NCI-H2107 (cell line): ENCODE measurements at places on chromosomes 3 and 15.

DNA sequence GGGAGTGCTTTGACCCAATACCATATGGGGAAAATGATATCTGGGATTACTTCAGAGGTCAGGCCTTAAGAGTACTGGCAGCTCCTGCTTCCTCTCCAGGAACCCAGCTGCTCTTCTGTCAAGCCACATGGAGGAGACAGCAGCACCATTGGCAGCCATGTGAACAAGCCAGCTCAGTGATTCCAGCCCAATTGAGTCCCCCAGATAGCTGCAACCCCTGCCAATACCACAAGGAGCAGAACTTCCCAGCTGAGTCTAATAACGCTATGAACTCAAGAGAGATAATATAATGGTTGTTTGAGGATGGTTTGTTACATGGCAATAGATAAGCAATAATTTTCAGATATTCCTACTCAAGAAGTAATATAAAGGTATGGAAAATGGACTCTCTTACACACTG, 126.8 kb upstream of the CPNE4 start:
- DNase-seq: no peak

- no peak for DNase-seq
Measured at GRCh38 chr15:87477737-87478686, 778.5 kb downstream of the NTRK3 start.

- DNase-seq: no peak
Measured at GRCh38 chr3:27914199-27914598, 192.1 kb upstream of the EOMES start.

DNA sequence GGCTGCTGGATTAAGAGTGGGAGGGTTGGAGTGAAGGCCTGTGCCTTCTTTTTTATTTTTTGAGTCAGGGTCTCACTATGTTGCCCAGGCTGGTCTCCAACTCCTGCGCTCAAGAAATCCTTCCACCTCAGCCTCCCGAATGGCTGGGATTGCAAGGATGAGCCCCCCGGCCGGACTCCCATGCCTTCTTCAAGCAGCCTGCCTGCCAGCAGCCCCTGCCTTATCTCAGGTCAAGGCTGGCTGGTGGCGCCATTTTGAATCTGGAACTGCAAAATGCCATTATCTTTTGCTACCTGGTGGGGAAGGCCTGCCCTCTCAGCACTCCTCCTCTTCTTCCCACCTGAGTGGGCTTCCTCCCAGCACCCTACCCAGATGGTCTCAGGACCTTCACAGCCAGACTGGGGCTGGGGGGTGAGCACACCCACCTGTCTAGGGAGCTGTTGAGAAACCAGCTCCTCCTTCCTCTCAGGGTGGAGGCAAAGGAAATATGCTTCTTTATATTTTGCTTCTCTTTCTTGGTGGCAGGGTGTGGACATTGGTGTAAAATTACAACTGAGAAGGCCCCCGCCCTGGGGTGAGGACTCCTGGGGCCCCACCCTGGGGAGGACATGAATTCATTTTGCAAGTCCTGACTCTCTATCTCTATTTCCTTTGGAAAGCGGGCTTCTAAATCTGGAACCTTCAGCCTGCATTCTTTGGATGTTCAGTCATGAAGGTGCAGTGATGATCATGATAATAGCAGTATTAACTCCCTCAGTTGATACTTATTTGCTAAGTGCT, 7.7 kb upstream of the FLNB start:
- no peak for DNase-seq

GRCh38 chr3:175679568-175679967, 820.4 kb downstream of the NAALADL2 start:
- no peak for DNase-seq

DNA sequence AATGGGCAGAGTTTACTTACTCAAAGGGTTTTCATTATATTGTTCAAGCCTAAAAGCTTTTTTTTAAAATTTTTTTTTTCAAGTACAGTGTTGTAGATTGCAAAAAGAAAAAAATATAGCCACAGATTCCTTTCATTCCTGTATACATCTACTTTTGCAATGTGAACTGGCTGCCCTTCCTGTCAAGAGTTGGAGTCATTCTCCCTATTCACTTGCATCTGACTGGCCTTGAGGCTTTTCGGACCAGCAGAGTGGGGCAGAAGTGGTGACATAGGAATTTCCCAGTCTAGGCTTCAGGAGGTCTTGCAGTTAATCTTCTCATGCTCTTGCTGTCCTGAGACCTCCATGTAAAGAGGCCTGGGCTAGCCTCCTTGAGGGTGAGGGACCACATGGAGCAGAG, 218.3 kb upstream of the CFAP20DC start:
- DNase-seq: no peak

GRCh38 chr15:63475707-63476106, 28.7 kb upstream of the USP3 start:
- DNase-seq: no peak

DNA sequence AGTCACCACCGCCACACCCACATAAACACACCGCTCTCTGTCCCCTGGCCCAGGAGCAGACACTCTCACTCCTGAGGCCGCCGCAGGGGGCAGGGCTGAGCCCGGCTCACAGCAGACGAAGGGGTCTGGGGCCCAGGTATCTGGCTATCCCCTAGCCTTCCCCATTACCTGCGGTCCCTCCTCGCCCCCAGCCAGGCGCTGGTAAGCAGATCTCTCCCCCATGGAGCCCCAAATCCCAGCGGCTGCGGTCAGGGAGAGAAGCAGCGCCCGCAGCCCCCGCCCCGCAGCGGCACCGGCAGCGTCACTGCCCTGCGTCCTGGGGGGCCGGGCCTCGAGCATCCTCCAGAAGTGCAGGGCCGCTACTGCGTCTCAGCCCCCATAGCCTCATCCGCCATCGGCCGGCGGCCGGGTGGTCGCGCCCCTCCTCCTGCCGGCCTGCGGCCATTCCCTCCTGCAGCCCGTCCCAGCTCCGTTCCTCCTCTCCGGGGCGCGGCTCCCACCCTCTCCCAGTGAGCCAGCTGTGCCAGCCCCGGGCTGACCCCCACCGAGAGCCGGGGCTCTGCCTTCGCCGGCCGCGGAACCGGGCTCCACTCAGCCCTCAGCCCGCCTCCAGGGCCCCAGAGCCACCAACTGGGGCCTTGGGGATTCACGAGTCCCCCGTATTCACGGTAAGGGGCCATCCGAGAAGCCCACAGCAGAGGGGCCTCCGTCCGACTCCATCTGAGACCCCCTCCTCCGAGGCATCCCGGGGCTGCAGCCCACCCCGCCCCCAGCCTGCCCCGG, 13.1 kb downstream of the TNK2 start:
- DNase-seq: peak; percentile 66

GRCh38 chr15:38058596-38059075, 124.2 kb downstream of the TMCO5A start:
- no peak for DNase-seq

GRCh38 chr3:138078901-138079344, 36.5 kb downstream of the DZIP1L start:
- DNase-seq: no peak

GRCh38 chr15:69980341-69981059, 117.2 kb downstream of the TLE3 start:
- DNase-seq: no peak

- no peak for DNase-seq
Measured at GRCh38 chr3:110414855-110415254, 656.8 kb upstream of the NECTIN3 start.

- DNase-seq: no peak
Measured at GRCh38 chr3:161500068-161500796, 3.6 kb downstream of the OTOL1 start.

DNA sequence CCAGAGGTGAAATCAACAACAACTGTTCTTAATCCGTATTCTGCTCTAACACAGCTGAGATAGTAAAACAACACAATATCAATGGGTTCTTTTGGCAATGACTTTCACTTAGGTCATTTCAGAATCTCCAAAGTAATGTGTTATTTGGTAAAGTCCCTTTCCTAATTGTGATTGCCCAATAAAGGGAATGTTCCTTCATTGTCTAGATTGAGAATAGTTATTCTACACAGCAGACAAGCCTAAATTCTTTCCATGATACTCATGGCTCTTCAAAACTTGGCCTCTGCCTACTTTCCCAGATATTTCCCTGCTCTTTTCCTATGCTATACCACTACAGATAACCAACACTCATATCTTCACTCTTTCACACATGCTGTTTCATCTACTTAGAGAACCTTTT, 219.8 kb downstream of the FMN1 start:
- no peak for DNase-seq

- DNase-seq: no peak
Measured at GRCh38 chr15:36478561-36478960, 100.9 kb upstream of the CDIN1 start.

GRCh38 chr3:44117239-44117638, 124.4 kb upstream of the TOPAZ1 start:
- DNase-seq: no peak

DNA sequence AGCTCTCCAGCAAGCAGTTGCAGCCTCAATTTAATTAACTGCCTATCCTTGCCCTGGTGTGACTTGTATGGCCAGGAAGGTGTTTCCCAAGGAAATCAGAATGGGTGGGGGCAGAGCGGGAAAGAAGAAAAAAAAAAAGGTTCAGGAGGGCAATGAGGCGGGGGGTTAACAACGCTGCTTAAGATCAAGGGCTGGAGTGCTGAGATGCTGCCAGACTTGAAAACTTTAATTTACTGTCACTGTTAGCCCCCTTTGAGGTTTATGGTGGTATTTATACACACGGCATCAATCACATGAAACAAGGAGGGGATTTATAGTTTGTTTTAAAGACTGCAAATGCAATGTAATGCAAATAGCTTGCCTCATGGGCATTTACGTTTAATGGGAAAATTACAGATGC, 319.4 kb upstream of the NR2F2 start:
- no peak for DNase-seq

DNA sequence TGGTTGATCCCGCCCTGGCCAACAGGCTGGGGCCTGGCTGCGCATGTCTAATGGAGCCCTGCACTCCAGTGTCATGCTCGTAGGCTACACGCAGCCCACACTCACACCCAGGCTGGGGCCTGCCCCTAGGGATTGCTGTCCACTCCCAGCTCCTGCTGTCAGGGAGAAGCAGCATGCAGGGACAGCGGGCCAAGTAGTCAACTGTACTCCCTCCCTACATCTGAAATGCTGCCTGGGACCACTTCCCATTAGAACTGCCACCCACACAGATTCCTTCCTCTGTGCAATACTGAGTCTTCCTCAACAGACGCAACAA, 16.1 kb downstream of the ALS2CL start:
- DNase-seq: no peak

DNA sequence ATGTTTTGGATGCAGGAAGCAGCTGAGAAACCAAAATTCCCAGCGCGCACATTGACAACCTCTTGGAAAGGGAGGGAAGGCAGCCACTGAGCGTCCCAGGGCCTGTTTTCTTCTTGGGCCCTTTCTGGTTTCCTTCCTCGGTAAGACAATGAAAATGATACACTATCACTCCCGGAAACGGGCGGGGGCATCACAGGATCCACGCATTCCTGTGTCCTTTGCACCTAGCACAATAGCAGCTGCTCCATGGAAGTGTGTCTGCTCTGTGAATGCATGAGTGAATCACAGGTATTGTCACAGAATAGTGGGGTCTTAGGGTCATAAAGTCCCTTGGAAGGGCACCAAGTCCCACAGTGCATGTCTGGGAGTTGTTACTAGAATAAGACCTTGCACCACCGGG, 6.3 kb upstream of the ITPKA start:
- DNase-seq: no peak

DNA sequence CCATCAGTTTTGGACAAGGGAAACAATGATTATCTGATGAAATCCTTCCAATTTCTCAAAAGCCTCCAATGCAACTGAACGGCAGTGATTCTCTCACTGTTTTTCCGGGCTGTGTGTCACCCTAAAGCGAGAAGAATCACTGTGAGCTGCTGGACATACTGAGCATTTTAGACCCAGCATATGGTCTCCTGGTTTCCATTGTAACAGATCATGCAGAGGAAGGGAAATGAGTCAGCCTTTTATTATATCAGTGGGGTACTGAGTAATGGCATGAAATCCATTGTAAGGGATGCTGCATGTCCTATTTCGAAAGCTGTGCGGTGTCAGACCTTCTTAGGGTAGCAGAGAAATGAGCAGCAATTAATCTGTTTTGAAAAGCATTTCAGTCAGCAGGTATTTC, 287.1 kb downstream of the IL5RA start:
- no peak for DNase-seq

GRCh38 chr3:194140520-194141414, 4.8 kb downstream of the HES1 start:
- peak; percentile 67 for DNase-seq

GRCh38 chr15:100966997-100967396, 47.8 kb downstream of the LRRK1 start:
- no peak for DNase-seq

DNA sequence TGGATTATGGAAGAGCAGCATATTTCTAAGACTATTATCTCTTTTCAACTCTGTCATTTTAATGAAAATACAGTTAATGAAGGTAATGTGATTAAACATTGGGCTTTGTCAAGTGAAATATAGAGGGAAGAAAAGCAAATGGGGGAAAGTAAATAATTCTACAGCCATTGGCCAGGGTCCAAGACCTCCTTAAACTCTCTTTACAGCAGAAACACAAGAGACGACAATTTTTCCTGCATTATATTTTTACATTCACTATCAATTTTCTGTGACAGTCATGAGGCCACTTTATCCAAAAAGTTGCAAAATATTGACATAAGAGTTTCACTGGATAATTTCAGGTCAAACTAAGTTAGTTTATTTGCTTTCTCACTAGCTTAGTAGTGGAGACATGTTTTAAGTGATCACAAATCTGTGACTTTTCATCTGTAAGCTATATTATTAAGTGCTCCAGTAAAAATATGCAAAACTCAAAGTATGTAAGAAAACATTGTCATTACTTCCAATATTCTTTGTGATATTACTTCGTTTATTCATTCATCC, 385.9 kb upstream of the DPH6 start:
- no peak for DNase-seq

DNA sequence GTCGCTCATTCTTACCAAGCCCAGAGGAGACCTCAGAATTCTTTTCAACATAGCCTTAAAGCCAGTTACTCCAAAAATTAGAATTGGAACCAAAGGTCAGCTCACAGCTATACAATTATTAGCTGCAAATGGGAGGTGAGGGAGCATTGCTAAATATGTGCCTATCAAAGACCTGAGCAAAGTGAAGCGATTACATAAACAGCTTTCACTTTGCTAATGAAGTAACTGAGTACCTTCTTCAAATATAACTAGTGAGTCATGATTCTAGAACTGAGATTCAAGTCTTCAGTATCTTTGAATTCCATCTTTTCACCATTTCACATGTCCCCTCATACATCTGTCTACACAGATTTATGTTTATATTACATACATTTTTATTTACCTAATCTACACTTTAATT, 122.6 kb downstream of the P2RY1 start:
- no peak for DNase-seq

DNA sequence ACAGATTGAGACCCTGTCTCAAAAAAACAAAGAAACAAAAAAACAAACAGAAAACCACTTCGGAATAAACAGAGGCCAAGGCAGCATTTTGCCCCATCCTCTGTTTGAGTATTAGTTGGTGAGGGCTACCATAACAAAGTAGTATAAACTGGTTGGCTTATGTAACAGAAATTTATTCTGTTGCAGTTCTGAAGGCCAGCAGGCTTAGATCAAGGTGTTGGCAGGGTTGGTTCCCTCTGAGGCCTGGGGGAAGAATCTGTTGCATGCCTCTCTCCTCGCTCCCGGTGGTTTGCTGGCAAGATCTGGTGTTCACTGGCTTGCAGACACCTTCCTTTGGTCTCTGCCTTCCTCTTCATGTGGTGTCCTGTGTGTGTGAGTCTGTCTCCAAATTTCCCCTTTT, 261.6 kb downstream of the PDZRN3 start:
- no peak for DNase-seq
